Renal cortical epithelial cell (primary cell): ENCODE measurements at places on chromosomes 16 and 17. TPM values are rescaled to one million over a fixed set of nuclear protein-coding genes. Genes with fewer than 3 reads are reported as not detected.

DNA sequence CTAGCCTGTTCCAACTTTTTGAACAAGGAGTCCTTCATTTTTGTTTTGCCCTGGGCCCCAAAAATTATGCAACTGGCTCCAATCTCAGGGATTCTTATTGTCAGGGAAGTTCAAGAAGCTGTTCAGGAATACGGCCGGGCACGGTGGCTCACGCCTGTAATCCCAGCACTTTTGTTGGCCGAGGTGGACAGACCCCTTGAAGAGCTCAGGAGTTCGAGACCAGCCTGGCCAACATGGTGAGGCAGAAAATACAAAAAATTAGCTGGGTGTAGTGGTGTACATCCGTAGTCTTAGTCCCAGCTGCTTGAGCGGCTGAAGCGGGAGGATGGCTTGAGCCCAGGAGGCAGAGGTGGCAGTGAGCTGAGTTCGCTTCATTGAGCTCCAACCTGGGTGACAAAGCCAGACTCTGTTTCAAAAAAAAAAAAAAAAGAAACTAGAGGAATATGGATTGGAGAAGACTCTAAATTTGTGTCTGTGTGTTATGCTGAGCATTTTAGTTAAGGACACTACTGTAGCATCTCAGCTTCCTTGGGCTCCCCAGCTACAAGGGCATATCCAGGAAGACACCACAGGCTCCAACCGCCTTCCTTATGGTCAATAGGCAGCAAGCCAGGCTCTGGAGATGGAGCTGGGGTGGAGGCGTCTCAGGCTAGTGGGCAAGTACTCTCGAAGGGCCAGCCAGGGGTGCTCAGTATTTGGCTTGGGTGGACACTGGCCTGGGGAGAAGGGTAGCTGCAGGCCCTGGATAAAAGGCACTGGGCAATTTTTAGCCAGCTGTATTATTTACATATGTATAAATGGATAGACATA lies 56.8 kb upstream of the CREBBP start:
- no peak for DNase-seq

GRCh38 chr16:2197765-2198164 lies 1.4 kb upstream of the CASKIN1 start:
- no peak for DNase-seq

GRCh38 chr16:85431431-85432124 lies 181.5 kb upstream of the GSE1 start:
- DNase-seq = no peak

DNA sequence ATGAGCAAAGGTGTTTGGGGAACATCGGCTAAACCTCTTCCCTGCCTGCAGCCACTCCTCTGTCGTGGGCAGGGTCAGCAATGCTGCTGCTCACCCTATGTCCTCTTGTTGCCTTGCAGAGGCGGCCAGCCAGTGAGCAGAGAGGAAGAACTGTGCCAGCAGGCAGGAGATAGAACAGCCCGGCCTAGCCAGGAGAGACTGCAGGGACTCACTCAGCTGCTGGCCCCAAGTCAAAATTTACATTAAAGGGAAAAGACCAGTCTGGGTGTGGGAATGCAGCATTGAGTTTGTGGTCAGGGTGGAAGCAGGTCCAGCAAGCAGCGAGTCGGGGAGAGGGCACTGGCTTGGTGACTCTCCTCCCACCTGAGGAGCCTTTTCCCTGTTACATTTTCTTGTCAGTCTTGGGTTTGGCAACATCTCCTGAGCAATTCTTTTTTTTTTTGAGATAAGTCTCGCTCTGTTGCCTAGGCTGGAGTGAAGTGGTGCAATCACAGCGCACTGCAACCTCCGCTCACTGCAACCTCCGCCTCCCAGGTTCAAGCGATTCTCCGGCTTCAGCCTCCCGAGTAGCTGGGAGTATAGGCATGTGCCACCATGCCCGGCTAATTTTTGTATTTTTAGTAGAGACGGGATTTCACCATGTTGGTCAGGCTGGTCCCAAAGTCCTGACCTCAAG lies 22.7 kb downstream of the LIG3 start:
- DNase-seq = peak; percentile 19

- DNase-seq = no peak
Observed at GRCh38 chr17:78364436-78365281, 4.8 kb upstream of the SOCS3 start.

GRCh38 chr16:87570938-87571867 lies 31.1 kb upstream of the JPH3 start:
- DNase-seq = peak; percentile 38

DNA sequence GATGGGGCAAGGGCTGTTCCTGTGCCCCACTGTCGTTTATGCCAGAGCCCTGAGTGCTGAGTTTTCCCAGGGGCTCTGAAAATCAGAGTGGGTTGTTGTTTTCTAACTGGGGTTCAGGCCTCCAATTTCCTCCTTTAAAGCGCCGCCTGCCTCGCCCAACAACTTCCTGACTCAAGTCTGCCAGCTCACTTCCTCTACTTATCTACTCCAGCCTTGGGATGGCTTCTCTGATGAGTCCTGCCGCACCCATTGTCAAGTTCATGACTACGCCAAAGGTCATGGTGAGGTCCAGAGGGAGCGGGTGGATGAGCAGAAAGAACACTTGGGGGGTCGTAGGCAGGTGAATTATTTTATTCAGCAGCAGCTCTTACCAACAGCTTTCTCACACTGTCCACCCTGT lies 104.7 kb downstream of the UTP18 start:
- DNase-seq = no peak

DNA sequence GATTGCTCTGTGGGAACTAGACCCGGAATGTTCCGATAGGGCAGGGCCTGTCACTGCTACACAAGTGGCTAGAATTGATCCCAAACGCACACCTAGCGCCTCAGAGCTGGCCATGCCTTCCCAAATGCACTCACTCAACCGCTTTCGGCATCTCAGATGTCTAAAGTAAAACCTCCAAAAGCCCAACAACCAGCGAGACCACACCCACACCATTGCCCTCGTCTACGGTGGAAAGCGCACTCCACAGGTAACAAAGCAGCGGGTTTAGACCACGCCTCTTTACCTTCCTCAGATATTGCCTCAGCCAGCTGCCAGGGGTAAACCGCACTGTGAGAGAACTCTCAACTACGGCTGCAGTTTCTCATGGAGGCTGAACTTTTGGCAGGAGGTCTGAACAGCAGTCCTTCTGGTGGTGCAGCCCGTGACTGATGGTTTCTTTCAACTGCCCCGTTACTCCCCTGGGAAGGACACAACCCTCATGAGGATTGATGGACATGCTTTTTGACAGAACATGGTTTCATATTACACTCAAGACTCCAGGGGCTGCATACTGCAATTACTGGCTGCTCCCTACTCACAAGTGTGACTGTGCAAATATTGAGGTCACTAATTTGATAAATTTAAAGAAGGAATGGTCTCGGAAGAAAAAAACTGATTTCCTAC lies 34.5 kb downstream of the USP7 start:
- no peak for DNase-seq

GRCh38 chr17:41223821-41224220 lies 2.6 kb upstream of the KRTAP9-2 start:
- peak; percentile 1 for DNase-seq

- no peak for DNase-seq
Observed at GRCh38 chr17:78759203-78759968, 22.7 kb downstream of the CYTH1 start.

- no peak for DNase-seq
Observed at GRCh38 chr17:49334744-49335512, 27.1 kb downstream of the ZNF652 start.

DNA sequence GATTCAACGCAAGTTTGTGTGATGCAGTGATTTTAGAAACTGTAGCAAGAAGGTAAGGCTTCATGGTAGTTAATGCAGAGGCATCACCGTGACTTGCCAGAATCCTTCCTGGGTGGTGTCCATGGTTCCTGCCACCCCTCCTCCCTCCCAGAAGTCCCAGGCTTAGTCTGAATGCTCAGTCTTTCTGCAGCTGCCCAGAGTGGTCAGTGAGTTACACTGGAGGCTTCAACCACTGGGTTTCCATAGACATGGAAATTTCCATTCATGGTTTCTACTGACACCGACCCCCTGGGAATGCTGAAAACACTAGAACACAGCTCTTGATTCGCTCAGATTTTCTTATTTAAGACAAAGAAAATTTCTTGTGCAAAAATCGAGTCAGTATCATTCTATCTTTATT lies 159.4 kb upstream of the HSBP1 start:
- DNase-seq = no peak

DNA sequence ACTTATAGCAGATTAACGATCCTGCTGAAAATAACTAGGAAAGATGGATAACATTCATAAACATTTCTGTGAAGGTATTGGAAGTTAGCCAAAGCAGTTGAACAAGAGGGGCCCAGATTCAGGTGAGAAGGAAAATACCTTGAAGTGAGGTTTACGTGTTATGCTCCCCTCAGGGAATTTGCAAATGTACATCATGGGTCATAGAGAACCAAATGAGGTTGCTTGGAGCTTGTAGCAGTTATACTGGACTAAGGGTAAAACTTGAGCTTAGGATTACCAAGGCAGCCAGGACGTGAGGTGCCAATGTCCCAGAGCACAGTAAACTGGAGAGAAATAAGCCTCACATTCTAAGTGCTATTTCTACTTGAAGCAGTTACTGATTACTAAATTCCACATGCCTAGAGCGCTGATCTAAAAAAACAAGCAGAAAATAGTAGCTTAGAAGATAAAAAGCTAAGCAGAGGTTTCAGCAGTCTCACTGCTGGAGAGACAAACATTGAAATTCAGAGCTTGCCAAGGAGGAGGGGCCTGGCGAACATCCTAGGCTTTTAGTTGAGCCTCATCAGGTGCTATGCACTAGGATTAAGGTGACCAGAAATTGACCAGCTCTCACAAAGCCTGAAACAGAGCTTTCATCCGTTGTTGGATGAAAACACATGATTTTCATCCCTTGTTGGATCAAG lies 136.7 kb upstream of the FAM20A start:
- peak; percentile 63 for DNase-seq

- DNase-seq = no peak
Observed at GRCh38 chr17:19381741-19382444, 3.6 kb downstream of the MAPK7 start.

- peak; percentile 1 for DNase-seq
Observed at GRCh38 chr16:64626776-64627175, 495.1 kb downstream of the CDH11 start.

GRCh38 chr16:29000019-29000418 lies 15.2 kb downstream of the LAT start:
- no peak for DNase-seq

DNA sequence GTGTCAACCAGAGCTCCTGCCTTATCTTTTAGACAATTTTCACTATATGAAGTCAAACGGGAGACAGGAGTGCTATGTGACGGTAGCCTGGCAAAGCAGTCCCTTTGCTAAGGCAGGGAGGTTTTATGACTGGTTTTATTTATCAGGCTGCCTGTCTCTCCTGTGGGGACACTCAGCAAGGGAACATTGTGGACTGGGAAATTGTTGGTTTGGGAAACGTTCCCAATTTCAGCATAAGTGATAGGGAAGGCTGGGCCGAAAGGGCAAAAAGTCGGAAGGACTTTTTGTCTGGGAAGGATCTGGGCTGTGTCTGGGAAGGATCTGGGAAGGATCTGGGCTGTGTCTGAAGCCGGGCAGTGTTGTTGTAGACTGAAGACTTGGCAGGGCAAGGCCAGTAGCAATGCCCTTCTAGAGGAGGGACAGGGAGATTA lies 211.2 kb downstream of the PARN start:
- DNase-seq = no peak

- no peak for DNase-seq
Observed at GRCh38 chr17:33704856-33705255, 411.8 kb upstream of the ASIC2 start.

DNA sequence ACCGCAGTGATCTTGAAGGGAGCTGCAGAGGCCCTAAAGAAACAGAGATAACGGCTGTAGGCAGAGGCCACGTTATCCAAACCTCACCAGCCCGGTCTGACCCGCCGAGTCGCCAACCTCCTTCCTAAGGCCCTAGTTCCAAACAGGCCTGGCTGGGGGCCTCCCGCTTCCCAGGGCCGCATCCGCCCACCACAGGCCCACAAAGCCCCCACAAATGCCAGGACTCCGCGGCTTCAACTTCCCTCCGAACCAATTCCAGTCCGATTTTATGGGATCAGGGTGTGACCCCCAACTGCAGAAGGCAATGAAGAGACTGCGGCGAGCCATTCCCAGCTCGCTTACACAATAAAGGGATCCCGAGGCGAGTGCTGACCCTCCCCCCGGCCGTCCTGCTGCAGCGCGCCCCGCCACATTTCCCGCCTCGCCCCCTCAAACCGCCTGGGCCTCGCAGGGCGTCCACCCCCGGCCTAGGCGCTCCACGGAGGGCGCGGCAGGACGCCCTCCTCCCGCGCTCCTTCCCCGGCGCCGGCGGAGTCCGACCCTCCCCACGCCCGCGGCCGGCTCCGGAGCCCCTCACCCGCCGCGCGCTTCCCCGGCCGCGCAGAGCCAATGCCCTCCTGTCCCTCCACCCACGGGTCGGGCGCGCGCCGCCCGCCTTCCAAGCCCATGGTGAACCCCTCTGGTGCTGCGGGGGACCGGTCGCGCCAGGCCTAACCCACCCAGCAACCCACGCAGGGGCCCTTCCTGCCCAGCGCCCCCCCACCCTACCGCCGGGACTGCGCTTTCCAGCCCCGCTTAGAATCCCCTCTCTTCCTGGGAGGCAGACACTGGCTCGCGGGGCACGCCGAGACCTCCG lies 926 bp downstream of the MYH10 start:
- peak; percentile 9 for DNase-seq

- no peak for DNase-seq
Observed at GRCh38 chr17:67372751-67373150, 4.3 kb upstream of the PITPNC1 start.

GRCh38 chr17:50278526-50279180 lies 4.4 kb downstream of the TMEM92 start:
- no peak for DNase-seq

- no peak for DNase-seq
Observed at GRCh38 chr16:22670551-22671041, 143.4 kb upstream of the HS3ST2 start.

Gene TBX4
- total RNA-seq = not detected in 2 replicates

Gene CHD9NB
- total RNA-seq = 0.52 and 6.6 TPM in 2 replicates

Gene DPEP3
- total RNA-seq = not detected in 2 replicates

Gene TBC1D3I
- 0.60 TPM in 1 of 2 replicates, not detected in the other for total RNA-seq

Gene TBC1D3
- total RNA-seq = not detected in 2 replicates

Gene KRTAP17-1
- total RNA-seq = not detected in 2 replicates

Gene SLC38A8
- total RNA-seq = not detected in 2 replicates

Gene LRRC46
- total RNA-seq = 0.45 TPM in 1 of 2 replicates, not detected in the other

Gene NOG
- total RNA-seq = 1.1 and 38.7 TPM in 2 replicates

Gene HSPB9
- not detected in 2 replicates for total RNA-seq

Gene PRAC2
- total RNA-seq = not detected in 2 replicates

Gene ESRP2
- total RNA-seq = 11.5 and 13.9 TPM in 2 replicates

Gene TAC4
- not detected in 2 replicates for total RNA-seq
